Caki2 (cell line): ENCODE measurements at places on chromosomes 3 and 15.

GRCh38 chr15:75420698-75421097 lies 30.8 kb downstream of the SIN3A start:
- no peak for DNase-seq

GRCh38 chr15:78203346-78204225 lies 30.8 kb downstream of the ACSBG1 start:
- DNase-seq, result no peak

DNA sequence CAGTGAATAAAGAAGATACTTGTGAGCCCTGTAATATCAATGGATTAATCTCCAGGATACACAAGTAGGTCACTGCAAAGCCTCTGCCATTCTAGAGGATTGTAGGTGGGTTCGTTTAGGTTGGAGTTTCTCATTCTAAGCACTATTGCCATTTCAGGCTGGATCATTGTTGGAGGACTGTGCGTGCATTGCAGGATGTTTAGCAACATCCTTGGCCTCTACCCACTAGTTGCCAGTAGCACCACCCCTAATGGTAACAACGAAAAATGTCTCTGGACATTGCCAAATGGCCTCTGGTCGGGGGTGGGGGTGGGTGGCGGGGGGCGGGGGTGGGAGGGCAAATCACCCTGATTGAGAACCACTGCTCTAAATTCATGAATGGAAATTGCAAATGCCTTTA lies 4.9 kb upstream of the IFT57 start:
- no peak for DNase-seq

DNA sequence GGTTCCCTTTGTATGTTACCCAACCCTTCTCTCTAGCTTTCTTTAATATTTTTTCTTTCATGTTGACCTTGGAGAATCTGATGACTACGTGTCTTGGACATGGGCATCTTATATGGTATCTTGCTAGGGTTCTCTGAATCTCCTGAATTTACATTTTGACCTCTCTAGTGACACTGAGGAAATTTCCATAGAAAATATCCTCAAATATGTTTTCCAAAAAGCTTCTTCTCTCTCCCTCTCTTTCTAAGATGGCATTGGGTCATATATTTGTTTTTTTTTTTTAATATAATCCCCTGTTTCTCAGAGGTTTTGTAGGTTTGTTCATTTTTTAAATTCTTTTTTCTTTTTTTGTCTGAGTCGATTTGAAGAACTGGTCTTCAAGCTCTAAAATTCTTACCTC lies 184.0 kb upstream of the TMC3 start:
- DNase-seq, result no peak

DNA sequence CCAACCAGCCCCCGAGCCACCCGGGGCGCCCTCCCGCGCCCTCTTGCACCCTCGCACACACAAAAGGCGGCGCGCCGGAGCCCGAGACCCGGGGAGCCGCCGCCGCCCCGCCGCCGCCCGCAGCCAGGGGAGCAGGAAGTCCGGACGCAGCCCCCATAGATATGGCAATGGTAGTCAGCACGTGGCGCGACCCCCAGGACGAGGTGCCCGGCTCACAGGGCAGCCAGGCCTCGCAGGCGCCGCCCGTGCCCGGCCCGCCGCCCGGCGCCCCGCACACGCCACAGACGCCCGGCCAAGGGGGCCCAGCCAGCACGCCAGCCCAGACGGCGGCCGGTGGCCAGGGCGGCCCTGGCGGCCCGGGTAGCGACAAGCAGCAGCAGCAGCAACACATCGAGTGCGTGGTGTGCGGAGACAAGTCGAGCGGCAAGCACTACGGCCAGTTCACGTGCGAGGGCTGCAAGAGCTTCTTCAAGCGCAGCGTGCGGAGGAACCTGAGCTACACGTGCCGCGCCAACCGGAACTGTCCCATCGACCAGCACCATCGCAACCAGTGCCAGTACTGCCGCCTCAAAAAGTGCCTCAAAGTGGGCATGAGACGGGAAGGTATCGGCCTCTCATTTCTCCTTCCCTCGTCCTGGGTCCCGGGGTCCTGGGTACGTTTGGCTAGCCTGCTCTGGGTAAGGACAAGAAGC lies 1.6 kb downstream of the NR2F2 start:
- peak; percentile 68 for DNase-seq

DNA sequence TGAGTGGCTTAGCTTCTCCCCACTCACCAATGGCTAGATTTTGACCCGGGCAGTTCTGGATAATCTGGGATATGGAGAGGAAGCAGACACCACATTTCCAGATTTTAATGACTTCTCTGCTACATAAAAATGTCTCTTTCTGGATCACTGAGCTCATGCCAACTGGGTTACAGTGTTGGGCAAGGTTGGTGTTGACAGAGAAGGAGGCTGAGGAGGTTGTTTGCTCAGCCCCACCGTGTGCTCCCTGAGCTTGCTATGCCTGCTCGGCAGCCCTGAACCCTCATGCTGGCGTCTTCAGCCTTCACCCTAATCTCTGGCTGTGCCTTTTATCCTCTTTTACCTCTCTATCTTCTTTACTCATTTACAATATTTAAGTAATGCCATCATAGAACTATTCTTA lies 53.0 kb upstream of the KPNA4 start:
- DNase-seq, result no peak

DNA sequence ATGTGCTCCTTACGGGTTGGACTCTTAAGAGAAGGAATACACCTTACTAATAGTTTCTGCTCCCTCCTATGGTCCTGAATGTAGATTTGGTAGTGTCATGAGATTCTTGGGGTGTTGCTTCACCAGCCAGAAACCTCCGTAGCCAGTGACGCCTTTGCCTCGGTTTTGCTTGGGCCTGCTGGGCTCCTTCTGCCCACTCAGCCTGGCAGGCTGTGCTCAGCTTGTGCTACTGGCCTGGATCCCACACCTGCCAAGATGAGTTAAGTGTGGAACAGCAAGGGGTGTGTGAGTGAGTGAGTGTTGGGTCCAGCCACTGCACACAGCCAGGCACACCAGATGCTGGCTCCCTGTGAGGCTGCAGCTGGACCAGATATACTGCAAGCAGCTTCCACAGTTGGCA lies 560.1 kb downstream of the NLGN1 start:
- no peak for DNase-seq

- no peak for DNase-seq
Observed at GRCh38 chr3:179476215-179476614, 24.9 kb upstream of the GNB4 start.

DNA sequence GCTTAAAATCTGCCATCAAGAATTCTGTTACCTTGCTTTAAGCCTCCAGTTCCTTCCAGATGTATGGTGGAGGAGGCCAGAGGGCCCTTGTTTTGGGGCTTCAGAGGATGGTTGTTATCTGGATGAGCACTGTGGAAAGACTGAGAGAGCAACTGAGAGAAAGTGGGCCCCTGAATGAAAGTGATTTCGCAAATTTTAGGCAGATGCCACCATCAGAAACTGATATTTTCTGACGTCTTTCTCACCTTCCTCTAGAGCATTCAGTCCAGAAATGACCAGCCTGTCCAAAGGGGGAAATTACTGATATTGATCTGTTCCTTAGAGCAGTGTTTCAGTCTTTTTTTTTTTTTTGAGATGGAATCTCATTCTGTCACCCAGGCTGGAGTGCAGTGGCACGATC lies 13.4 kb downstream of the B3GNT5 start:
- DNase-seq, result no peak

- DNase-seq, result no peak
Observed at GRCh38 chr15:63797901-63798300, 35.8 kb downstream of the HERC1 start.

DNA sequence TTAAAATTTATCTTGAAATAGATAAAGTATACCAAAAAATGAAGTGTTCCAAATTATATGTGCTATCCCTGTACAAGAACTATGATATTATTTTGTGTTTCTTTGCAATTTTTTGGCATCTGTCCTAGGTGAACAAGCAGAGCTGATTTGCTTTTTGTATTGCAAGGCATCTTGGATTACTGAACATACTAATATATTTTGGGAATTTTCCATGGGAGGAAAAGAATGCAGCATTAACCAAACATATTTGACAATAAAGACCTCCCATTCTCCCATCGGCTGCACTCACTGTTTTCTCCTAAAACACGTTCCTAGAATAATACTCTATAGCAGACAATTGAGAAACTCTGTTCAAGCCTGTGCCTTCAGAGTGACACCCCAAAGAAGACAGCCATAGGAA lies 265.1 kb upstream of the ALCAM start:
- DNase-seq, result no peak

- DNase-seq, result no peak
Observed at GRCh38 chr15:57421110-57421509, 44.8 kb downstream of the CGNL1 start.

DNA sequence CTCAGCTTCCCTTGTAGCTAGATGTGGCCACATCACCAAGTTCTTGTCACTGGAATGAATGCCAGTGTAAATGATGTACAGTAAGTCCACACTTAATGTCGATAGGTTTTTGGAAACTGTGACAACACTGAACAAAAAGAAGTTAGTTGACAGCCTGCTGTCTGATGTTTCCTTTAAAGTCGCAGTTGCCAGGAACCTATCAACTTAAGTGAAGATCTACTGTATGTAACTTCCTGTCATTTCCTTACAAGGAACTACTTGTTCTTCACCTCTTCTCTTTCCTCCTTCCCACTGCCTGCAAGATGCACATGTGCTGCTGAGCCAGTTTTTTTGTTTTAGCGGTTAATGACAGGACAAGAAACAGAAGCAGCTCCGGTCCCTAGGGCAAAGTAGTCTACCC lies 44.6 kb downstream of the HDGFL3 start:
- DNase-seq, result no peak

DNA sequence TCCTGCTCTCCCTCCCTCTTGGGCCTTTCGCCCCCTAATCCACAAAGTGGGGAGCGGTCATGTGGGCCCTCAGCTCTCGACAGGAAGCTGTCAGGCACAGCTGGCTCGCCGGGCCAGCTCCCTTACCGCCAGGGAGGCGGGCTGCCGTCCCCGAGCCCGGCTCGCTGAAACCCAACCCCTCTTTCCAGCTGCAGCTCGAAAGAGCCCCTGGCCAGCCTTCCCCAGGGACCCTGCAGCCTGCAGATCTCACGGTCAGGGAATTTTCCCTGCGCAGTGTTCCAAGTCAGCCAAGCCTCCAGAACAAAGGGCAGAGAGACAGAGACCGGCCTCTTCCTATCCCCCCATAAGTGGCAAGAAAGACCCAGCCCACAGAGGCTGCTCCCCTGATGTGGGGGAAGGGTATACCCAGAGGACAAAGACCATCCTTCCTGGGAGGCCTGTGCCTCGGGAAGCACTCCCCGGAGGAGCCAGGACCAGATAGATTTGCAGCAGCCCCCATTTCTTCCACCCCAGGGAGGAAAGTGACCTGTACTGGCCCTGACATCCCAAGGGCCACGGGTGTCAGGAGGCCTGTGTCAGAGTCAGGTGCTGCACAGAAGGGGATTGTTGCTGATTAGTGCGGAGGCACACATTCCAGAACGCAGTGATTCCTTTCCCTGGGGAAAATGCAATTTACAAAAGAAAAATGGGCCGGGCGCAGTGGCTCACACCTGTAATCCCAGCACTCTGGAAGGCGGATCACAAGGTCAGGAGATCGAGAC lies 32.6 kb downstream of the MAGEF1 start:
- no peak for DNase-seq

GRCh38 chr3:173065543-173065981 lies 75.5 kb downstream of the SPATA16 start:
- DNase-seq, result no peak

DNA sequence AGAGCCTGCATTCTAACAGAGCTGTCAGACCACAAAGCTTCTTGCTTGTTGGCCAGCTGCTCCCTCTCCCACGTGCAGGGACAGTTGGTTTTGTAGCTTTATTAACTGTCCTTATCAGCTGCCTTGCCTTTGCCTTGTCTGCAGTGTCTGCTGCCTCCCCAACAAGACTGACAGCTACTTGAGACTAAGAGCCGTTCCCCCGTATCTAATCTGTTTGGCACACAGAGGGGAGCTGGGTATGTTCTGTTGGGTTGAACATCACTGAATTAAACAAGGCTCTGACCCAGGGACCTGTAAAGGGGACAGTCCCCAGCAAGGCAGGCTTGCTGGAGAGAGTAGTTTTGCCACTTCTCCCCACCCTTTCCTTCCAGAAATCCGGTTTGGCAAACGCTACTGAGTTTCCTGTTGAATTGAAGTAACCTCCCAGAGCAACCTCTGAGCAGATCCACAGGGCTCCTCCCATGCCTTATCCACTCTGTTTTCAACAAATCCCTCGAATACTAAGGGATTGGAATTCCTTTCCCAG lies 116.1 kb downstream of the ANP32A start:
- DNase-seq, result no peak

GRCh38 chr3:98967758-98968157 lies 66.3 kb upstream of the DCBLD2 start:
- DNase-seq, result no peak

DNA sequence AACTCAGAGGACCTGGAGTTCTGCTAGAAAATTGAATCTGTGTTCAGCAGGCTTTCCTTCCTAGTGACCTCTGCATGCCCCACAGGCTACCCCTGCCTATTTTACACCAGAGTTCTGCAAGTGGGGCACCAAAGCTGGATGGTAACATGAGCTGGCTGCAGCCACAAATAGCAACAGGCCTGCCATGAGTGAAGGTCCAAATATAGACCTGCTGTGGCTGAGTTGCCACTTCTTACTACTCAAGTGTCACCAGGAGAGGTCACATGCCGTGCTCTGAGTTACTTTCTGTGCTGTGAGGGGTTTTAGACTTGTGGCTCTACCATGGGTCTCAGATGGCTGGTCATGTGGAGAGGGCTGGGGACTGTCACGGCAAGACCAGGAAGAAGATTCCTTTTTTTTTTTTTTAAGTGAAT lies at the start of gene FSD2:
FSD2 (minus strand) TSS at position 76 of the 413 bp plus-strand sequence. CDS start 18,679 bp downstream, outside the sequence.
- peak; percentile 85 for DNase-seq

DNA sequence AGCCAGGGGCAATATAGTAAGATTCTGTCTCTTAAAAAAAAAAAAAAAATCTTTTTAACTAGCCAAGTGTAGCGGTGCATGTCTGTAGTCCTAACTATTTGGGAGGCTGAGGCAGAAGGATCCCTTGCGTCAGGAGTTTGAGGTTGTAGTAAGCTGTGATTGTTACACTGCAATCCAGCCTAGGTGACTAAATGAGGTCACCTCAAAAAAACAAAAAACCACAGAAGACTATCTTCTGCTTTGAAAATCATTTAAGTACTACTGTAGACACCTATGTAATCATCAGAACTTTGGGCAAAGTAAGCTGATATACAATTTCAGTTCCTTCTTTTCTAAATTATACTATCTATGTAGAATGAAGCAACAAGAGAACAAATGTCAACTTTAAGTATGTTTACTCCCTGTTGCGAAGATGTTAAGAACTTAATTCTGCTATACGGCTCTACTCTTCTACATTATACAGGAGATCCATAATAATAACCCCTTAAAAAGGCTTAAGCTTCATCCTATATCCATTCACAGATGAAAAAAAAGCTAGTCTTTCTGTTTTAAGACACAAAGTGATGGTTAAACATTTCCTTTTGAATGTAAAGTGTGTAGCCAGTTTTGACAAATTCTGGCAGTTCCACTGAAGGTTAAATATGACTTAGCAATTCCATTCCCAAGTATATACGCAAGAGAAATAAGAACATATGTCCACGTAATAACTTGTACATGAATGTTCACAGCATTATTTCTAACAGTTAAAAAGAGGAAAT lies 15.2 kb downstream of the DAZL start:
- DNase-seq, result no peak

DNA sequence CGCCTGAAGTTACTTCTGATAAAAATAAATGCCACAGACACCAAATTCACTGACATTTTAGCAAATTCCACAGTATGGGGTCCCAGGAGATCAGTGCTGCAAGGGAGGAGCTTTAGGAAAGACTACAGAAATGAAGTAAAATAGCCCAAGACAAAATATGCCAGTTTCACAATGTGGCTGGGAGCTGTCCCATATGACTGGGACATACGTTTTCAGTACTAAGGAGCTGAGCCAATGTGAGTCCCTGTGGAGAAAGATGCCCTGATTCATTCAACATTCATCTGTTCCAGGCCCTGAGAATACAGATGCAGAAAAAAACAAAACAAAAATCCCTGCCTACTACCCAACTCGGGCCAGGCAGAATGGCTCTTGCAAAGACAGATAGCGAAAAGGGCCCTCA lies 63.4 kb upstream of the FAM174B start:
- no peak for DNase-seq
